Stimulated activated CD4-positive, alpha-beta T cell treated with anti-CD3 and anti-CD28 coated beads, Interleukin-4, amount 100 ng/mL, for 1 hour (primary cell): ENCODE measurements at places on chromosomes 7 and 10.
A peak's percentile ranks its signal among the peaks of the same experiment; 100 is the strongest.

DNA sequence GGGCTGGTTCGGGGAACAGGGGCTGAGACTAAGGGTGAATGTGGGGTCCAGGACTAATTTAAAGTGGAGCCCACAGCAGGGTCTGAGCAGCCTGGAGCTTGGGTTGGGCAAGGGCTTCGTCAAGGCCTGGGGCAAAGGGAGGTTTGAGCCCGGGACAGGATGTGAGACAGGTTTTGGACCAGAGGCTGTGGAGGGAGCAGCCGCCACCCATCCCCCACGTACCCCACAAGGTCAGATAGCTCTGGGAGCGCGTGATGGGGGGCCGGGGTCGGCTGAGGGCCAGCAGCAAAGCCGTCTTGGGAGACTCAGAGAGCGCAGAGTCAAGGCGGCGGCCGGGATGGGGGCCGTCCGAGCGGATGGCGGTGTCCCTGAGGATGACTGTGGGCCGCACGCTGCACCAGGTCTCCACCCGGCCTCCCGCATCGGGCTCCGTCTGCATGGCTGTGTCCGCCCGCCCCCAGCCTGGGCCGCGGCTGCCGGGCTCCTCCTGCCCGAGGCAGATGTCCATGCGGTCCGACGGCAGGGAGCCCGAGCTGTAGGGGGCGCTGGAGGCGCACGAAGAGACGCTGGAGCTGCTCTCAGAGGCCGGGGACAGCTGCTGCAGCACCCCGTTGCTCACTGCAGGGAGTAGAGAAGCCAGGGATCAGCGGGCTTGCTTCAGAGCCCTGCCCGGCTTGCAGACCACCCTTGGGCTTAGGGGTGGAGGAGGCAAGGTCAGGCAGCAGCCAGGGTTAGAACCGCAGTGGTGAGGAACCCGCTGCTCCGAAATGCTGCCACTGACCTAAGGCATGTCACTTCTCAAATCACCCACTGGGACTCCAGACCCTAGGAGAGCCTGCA is 12.1 kb downstream of the PDZD7 start:
- peak; percentile 77 for DNase-seq

- no peak for DNase-seq
Measured at GRCh38 chr10:102139281-102140110, 6.7 kb downstream of the PPRC1 start.

GRCh38 chr7:116665332-116665996 is 6.5 kb upstream of the MET start:
- no peak for DNase-seq

DNA sequence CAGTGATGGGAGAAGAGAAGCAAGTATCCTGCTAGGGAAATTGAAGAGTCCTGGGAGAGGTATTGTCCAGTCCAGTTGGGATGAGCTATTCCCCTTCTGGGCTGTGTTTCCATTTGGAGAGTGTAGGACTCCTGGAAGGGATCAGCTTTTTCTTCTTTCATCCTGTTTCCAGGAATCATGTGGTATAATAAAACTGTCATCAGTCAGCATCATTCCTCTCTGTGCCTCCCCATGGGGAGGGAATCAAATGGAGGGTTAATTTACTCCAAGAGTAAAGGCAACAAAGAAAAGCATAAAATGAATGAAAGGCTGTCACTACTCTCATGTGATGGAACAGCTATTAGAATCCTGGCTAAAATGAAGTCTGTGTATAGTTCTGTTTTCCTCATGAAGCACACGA is 429.9 kb downstream of the SORCS3 start:
- no peak for DNase-seq

GRCh38 chr7:55573234-55573900 is 1.1 kb upstream of the VOPP1 start:
- no peak for DNase-seq

DNA sequence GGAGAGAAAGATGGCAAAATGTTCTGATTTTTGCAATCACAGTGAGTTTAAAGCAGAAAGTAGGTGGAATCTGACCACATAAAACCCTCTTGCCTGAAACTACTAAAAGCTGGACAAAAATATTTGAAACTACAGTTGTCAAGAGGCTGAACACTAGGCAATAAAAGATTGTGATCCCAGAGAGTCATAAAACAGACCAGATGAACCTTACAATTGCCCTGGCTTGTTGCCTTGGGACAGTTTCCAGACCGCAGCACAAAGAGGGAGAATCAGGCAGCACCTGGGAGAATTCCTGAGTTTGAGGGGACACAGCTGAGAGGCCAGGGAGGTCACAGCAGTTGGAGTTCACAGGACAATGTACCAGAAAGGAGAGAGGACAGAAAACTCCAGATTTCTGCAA is 107.3 kb upstream of the NANOS1 start:
- DNase-seq: no peak

DNA sequence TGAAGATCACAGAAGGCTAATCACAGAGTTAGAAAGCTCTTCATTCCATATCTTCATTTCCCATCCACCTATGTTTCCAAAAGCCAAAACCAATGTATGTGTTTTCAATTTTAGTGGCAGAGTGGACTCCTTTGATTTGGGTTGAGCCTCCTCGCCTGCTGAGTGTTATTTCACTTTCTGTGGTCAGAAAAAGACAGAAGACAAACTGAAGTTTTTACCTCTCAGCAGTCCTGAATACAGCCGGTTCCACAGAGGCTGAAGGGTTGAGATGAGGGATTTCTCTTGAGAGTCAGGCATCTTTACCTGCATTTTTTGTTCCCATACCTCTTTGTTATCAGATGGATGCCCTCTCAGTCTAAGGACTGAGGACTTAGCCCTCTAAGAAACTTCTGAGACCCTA is 659.6 kb downstream of the CCSER2 start:
- DNase-seq: no peak

- DNase-seq: no peak
Measured at GRCh38 chr7:12709726-12710502, 22.5 kb downstream of the ARL4A start.

GRCh38 chr7:111873963-111874690 is 311.8 kb upstream of the IMMP2L start:
- DNase-seq: no peak
